ENCODE measurements at places on chromosomes 11 and 22. TPM values are rescaled to one million over a fixed set of nuclear protein-coding genes. Genes with fewer than 3 reads are reported as not detected.

DNA sequence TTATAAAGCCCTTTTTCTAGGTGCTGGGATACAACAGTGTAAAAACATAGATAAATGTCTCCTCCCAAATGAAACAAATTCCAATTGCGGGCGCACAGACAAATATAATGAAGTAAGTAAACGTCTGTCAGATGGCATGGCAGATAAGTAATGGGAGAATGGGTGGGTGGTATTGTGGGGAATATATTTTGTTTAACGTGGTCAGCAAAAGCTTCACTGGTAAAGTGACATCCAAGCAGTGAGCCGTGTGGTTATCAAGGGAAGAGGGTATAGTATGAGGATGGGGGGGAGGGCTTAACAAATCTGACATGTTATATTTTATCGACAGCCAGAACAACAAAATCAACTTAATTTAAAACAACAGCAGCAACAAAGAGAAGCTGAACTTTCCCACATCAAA, 1.2 kb downstream of the SVIP start:
- peak overlapping the region; percentile 90 for H3K27ac ChIP-seq
- no peak for DNase-seq
- H3K27me3 ChIP-seq = peaks cover 2% of the 10 kb centered on the region
- peaks cover 15% of the 10 kb centered on the region for H3K4me1 ChIP-seq
- H3K4me3 ChIP-seq = peak overlapping the region; percentile 91
- H3K36me3 ChIP-seq = peaks cover 14% of the 10 kb centered on the region

DNA sequence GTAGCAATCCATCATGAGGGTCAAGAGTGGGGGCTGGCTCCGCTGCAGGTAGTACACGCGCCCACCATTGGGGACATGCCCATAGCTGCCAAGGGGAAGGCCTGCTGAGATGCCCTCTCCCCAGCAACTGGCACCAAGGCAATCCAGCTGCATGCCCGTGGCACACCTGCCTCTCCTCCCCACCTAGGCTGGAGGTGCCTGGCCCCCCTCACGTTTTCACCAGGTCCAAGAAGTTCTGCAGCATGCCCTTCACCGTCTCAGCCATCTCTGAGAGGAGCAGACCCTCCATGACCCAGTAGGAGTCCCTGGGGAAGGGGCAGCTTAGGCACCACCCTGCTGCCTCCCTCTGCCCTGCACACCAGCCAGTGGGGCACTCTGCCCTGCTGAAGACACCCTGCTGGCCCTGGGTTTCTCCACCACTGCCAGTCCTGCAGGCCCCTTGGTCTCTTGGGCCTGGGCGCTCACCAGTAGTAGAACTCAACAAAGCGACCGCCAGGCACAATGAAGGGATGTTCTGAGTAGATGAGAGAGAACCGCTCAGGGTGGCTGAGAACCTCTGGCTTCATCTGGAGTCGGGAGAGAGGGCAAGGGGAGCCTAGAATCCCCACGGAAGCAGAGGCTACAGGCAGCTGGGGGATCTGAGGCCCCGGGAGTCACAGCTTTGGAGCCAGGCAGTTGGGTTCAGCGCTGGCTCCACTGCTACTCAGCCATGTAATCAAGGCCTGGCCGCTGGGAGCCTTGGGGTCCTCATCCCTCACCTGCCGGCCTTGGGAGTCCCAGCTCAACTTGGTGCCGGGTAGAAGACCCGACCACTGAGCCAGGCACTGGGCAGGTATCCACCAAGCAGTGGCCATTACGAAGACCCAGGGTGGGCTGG, 17.8 kb downstream of the TREH start:
- no peak for DNase-seq
- no peak overlapping the region for H3K4me3 ChIP-seq
- H3K27ac ChIP-seq = no peak overlapping the region
- H3K36me3 ChIP-seq = no peaks in the 10 kb centered on the region
- peaks cover 3% of the 10 kb centered on the region for H3K4me1 ChIP-seq

The CAPRIN1 gene
- total RNA-seq = 190 TPM

- no peak for DNase-seq
- peaks cover 31% of the 10 kb centered on the region for H3K4me1 ChIP-seq
- peak overlapping the region; percentile 86 for H3K4me3 ChIP-seq
- peak overlapping the region; percentile 88 for H3K27ac ChIP-seq
Observed at GRCh38 chr11:46360878-46361277, 13.6 kb downstream of the DGKZ start.

- H3K27ac ChIP-seq = no peak overlapping the region
- H3K4me3 ChIP-seq = no peak overlapping the region
- H3K36me3 ChIP-seq = no peaks in the 10 kb centered on the region
- no peak for DNase-seq
- peaks cover 4% of the 10 kb centered on the region for H3K27me3 ChIP-seq
Observed at GRCh38 chr11:69201764-69202370, 46.1 kb downstream of the SMIM38 start.

DNA sequence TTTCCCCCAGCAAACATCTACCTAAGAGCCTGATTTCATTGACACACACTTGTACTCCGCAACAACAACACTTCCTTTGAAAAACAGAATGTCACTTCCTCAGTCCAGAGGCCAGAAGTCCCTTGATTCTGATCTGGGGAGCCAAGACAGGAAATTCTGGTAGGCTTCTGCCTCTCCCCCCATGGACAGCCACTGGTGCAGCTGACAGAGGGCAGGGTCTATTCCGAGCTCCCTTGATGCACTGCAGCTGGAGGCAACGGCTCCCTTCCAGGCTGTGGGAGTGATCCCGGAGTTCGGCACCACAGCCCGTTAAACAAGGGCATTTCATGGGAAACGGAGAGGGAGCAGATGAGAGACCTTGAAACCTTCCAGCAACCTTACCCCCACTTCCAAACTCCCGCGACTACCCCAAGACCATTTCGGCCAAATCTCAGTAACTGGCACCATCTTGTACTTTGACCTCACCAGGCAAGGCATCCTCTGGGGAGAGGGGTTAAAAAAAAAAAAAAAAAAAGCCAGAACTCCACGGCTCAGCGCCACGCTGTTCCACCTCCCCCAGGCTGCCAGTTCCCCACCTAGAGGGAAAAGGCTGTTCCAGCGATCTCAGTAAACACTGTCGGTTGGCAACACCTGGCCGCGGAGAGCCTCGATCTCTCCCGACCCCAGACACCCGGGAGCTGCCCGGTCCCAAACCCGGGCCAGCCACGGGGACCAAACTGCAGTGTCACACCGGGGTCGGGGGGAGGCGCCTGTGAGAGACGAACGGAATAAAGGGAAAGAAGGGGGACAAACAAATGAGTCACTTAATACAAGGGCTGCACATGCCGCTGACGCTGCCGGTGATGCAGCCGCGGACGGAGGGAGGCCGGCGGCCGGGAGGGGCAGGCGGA, 1.1 kb downstream of the GAB2 start:
- peaks cover 40% of the 10 kb centered on the region for H3K4me1 ChIP-seq
- H3K4me3 ChIP-seq = peak overlapping the region; percentile 93
- H3K27ac ChIP-seq = peak overlapping the region; percentile 82
- peak; percentile 80 for DNase-seq

- H3K27me3 ChIP-seq = no peaks in the 10 kb centered on the region
- H3K4me1 ChIP-seq = peaks cover 13% of the 10 kb centered on the region
- H3K4me3 ChIP-seq = no peak overlapping the region
- peaks cover 5% of the 10 kb centered on the region for H3K36me3 ChIP-seq
- H3K27ac ChIP-seq = no peak overlapping the region
Observed at GRCh38 chr11:72228229-72228843, 3.8 kb downstream of the INPPL1 start.

Measured in activated naive CD8-positive, alpha-beta T cell treated with anti-CD3 and anti-CD28 coated beads, Interleukin-2, amount 10 ng/mL, durations not matched to agents 7 days and 5 days (primary cell).